ENCODE measurements at places on chromosomes 12 and 14.

- DNase-seq, result no peak
Measured at GRCh38 chr12:685388-685787, 22.1 kb upstream of the NINJ2 start.

DNA sequence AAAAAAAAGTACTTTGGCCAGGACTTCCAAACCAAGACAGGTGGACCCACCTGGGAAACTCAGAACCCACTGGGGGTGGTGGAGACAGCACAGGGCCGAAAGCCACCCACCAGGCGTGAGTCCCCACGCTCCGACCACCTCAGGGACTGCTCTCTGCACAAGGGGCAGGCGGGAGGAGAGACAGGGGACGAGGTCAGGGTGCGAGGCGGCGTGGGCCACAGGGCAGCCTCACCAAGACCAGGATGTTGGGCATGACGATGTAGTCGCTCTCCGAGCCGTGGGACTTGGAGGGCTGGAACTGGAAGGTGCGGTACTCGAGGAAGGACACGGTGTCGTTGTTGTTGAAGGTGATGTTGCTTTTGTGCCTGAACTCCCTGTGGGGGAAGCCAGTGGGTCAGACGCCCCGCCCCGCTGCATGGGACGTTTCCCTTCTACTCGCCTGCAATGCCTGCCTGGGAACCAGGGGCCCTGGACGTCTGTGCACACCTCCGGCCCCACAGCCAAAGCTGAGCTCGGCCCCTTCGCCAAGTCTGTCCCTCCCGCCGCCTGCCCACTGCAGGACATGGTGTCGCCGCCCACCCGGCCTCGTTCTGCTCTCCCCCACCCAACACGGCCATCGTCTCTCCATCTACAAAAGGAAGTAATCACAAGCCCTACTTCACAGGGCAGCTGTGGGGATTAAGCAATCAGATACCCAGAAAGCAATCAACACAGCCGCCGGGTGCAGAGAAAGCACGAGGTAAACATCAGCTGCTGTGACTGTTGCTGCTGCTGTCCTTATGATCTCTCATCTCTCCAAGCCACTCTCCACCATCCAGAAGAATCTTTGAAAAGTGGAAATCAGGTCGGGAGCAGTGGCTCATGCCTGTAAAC, 48.7 kb downstream of the SCARB1 start:
- DNase-seq, result peak; percentile 74

DNA sequence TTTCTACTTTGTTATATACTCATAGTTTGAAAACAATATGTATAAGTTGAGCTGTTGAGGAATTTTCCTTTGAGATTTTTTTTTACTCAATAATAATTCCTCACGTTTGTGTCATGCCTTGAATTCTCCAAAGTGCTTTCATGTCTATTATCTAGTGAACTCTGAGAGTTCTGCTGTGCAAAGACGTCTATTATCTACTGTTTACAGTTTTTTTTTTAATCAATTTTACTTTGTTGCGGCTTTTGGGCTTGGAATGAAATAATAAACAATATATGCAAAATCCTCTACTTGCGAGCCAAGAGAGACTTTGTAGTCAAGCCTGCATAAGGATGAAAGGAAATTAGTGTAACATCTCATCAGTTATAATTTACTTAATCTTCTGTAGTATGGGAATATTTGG, 107.2 kb upstream of the FRMD6 start:
- no peak for DNase-seq

DNA sequence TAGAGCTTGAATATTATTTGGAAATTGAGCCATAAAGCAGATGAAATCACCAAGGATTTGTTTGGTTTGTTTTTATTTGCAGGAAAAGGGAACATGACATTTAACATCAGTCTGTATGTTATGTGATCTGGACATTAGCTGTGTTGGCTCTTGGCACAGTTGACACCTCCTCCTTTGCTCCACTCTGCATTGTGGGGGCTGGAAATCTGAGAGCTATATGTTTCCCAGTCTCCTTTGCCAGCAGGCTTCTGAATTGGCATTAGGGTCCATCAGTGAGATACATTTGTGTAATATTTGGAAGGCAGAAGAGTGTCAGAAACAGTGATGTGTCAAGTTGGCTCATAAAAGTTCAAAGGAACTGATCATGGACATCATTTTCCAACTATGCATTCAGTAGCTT, 322.1 kb upstream of the ATP2B1 start:
- DNase-seq, result no peak

DNA sequence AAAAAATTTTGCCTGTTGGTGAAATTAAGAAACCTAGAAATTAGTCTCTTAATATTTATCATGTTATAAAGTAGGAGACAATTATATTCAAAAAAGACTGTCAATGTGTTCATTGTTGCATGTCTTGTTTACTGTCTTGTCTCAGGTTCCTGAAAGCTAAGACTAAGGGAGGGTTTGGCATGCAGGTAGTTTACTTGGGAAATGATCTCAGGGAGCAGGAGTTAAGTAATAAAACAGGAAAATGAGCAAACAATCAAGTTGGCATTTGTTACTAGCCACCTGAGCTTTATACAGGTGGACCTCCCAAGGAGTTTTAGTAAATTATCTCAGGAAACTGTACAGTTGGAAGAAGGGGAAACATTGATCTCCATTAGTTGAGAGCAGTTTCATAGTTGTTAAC, 188.0 kb upstream of the MDGA2 start:
- no peak for DNase-seq

- DNase-seq, result no peak
Measured at GRCh38 chr14:79571366-79571765, 639.9 kb downstream of the DIO2 start.

- DNase-seq, result no peak
Measured at GRCh38 chr12:96383991-96384390, 16.2 kb downstream of the CDK17 start.

DNA sequence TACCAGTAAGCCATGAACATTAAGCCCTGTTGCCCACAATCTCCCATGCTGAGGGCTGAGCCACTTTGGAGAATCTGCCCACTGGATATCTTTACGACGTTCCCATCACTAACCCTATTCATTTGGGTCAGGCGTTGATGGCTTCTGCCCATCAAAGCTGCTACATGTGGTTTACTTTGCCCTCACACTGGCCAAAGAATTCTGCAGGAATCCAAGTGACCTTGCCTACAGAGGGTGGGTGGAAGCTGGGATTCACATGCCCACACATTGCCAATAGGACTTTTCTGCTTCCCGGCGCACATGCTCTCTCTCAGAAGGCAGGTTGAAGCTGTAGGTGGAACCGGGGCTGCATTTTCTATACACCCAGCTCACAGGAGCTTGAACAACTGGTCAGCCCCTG, 28.3 kb downstream of the OAS2 start:
- DNase-seq, result no peak

DNA sequence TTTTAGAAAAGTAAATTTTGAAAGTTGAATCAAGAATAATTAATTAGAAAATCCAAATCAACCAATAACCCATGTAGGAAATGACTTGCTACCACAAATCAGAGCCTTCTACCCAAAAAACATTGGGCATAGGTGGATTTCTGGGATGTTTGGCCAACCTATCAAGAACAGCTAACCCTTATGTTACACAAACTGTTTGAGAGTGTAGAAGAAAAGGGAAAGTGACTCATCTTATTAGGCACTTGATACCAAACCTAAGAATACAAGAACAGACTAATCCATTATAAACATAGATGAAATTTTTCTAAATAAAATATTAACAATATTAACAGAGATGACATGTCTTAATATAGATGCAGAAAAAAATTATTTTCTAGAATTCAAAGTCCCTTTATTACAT, 260.4 kb downstream of the ZFP36L1 start:
- DNase-seq, result no peak

DNA sequence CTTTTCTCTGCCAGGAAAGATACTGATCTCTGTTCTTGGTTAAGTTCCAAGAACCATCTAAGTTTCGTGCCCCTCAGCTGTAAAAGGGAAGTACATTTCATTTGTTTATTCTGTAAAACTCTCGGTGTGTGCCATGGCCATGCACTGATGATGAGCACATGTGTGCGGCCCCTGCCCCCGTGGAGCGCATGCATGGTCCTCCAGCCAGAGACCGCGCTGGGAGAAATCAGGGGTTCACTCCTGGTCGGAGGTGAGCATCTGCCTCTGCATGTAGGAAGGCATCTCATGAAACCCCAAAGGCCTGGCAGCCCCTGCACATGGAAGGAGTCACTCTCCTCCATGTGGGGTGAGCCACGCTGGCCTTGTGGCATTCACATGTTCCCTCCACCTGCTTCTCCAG, 102.5 kb upstream of the RTL1 start:
- DNase-seq, result no peak

DNA sequence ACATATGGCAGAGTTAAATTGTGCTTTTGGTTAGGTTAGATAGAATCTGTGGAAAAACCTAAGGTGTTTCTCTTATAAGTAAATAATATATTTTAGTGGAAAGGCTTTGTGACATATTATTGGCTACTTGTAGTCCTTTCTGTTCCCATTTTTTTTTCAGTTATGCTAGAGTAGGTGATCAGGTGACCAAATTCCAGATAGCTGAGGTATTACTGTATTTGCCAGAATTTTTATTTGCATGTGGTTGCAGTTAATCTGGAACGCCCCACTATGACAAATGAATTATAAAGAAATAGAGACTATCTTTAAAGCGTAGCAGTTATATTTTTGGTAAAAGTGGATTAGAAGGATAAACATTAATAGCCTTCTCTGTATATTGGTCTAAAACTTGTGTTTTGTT, 52.0 kb downstream of the ARHGAP5 start:
- no peak for DNase-seq

- no peak for DNase-seq
Measured at GRCh38 chr12:6772331-6772695, at the start of gene LAG3. Gene LAG3, plus strand, starts transcription at chr12:6772520. Its CDS starts 333 bp downstream, at chr12:6772853.

DNA sequence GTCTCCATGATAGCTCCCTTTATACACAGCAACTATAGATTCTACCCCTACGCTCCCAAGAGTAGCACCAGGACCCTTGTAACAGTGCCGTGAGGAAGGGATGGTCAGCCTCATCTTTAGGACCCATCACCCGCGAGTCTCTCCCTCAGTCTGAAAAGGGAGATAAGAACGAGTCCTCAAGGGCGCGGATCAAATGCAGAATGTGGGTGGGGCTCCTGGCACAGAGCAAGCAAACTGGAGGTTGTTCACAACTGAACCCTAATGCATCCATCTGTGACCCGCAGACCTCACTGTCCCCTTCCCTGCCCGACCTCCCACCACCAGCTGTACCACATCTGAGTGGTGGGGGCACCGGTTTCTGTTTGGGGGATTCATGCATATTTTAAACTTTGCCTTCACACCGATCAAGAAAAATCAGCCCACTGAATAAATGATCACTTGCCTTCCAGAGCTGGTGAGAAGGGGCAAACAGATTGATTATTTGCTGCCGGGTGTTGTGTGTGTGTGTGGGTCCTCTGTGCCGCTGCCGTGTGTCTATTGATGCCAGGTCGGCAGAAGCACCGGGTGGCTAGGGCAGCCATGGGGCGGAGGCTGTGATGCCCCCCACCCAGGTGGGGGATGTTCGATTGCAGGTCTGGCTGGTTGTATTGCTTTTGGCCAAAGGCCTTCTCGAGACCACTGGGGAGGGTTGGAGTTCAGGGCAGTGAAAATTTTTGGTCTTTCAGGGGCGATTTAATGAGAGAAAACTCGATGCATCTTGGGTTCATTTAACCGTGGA, 35.7 kb upstream of the BEGAIN start:
- no peak for DNase-seq

- DNase-seq, result no peak
Measured at GRCh38 chr14:68749487-68750475, 43.1 kb downstream of the ZFP36L1 start.

GRCh38 chr12:14613718-14614117, 46.0 kb upstream of the PLBD1 start:
- DNase-seq, result no peak

DNA sequence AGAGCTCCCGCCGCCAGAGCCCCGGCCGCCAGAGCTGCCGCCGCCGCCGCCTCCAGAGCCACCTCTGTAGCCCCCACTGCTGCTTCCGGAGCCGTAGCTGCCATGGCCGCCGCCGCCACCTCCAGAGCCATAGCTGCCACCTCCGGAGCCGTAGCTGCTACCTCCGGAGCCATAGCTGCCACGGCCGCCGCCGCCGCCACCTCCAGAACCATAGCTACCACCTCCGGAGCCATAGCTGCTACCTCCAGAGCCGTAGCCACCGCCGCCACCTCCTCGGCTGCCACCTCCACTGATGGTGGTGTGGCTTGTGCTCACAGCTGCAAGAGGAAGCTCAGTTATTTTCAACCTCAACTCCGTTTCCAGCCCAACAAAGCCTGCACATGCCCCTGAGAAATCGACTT, 4.9 kb downstream of the KRT1 start:
- no peak for DNase-seq

- DNase-seq, result peak; percentile 58
Measured at GRCh38 chr12:11171969-11172675, 1.1 kb downstream of the SMIM10L1 start.

GRCh38 chr14:68978172-68978911, 760 bp downstream of the ACTN1 start:
- DNase-seq, result peak; percentile 71

DNA sequence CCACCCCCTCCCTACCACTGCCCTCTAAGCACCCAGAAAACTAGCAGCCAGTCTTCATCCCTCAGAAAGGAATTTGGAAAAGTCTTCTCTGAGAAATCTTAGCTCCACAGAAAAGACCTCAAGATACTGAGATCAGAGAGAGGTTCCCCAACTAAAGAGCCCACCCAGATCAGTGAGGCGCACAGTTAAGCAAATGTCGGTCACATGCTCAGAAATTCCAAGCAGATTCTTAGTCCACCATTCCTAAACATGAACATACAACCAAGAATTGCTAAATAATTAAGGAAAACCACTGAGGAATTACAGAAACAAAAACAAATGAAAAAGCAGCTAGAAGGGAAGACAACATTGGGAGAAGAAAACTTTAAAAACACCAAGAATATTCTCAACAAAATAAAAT, 32.3 kb downstream of the MED13L start:
- no peak for DNase-seq

- no peak for DNase-seq
Measured at GRCh38 chr12:19190292-19191031, 60.9 kb downstream of the PLEKHA5 start.

DNA sequence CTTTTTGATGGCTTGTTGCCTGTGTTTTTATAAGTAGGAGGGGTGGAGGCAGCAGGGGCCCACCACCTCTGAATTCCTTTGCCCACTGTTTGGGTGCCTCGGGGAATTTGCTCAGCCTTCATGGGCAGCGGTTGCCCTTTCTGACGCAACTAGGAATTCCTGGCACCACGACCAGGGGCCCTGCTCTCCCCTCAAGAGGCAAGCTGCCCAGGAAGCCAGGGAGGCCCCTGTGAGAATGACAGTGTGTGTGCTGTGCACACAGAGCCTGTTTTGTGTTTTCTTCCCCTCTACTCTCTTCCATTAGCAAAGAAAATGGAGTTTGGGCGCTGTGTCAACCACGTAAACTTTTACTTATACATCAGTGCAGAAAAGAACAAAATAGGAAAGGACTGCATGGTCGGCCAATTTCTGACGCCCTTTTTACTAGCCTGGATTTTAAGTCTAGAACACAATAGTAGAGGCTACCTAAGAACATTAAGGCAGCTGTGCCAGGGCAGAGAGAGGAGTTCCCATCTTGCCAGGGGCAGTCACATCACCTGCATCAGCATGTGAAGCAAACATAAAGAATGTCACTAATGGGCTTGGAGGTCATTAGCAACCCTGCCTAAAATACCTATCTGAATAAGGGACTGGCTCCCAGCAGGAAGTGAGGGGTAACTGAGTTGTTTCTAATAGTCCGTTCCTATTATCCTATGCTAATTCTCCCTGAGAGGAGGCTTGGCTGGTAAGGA, 17.9 kb upstream of the PTGR2 start:
- DNase-seq, result no peak
